ENCODE measurements at places on chromosomes 7 and 10.

DNA sequence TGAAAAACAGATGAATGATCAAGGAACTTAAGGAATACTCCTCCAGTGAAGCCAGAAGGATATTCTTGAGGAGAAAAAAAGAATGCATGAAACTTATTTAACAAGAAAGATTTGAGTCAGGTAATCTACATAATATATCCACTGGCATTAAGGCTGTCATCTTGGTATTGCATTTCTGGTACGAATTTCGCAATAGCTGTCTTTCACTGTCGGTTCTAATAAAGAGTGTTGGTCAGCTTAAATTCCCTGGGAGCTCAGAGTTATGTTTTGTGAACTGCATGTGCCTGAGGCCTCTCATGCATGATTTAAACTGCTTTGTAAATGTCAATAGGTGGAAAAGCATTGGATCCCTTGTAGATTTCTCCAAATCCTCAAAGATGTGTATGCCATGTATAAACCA lies 565.3 kb upstream of the GALNT17 start:
- no peak for DNase-seq

DNA sequence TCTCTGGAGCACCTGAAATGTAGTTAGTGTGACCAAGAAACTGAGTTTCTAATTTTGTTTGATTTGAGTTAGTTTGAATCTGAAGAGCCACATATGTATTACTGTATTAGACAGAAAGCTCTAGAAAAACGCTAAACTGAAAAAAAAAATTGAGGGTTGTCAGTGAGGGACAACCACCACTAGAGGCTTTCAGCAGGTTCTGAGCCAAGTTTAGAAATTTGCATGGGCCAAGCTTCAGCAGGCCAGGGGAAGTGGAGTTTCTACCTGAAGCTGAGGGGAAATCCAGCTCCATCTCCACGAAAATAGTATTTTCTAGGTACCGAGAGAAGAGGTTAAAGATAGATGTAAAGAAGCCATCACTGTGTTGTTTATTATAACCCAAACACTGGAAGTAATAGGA lies 77.9 kb upstream of the PLXNA4 start:
- no peak for DNase-seq

DNA sequence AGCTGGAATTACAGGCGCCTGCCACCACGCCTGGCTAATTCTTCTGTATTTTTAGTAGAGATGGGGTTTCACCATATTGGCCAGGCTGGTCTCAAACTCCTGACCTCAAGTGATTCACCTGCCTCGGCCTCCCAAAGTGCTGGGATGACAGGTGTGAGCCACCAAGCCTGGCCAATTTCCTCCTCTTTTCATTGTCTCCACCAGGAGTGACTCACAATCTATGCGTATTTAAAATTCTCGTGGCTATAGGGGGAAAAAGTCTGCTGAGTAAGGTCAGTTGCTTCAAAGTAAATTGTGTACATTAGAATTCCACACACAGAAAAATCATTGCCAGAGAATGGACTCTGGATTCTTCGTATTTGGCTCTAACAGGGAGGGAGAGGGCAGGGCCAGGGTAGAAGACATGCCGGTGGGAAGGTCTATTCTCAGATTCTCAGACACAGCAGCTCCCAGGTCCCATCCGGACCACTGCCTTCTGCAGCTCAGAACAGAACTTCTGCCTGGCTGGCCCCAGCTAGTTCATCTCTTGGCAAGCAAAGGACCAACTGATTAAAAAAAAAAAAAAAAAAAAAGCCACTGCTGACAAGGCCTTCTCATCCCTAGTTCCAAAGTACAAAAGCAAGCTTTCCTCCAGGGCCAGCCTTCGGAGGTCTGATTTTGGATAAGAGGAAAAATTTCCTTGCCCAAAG lies 22.2 kb downstream of the PSPH start:
- no peak for DNase-seq

- DNase-seq: no peak
Measured at GRCh38 chr10:124145109-124145870, 51.9 kb upstream of the CHST15 start.

GRCh38 chr10:117544711-117545140 lies 2.2 kb downstream of the EMX2 start:
- peak; percentile 42 for DNase-seq

DNA sequence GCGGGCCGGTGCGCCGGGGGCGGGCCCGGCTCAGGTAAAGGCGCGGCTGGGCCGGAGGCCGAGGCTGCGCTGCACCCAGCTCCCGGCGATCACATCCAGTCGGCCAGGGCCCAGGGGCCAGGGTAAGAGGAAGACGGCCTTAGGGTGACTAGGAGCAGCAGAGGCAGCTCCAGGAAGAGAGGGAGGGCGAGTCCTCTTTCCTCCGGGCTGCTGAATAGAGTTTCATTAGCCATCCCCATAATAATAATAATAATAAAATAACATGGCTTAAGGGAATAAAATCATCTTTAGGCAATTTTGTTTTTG lies 44.8 kb upstream of the CDK1 start:
- DNase-seq: no peak

- DNase-seq: no peak
Measured at GRCh38 chr10:95558593-95559320, 2.4 kb downstream of the SORBS1 start.

GRCh38 chr7:134886353-134887057 lies 99.8 kb upstream of the AGBL3 start:
- DNase-seq: no peak

DNA sequence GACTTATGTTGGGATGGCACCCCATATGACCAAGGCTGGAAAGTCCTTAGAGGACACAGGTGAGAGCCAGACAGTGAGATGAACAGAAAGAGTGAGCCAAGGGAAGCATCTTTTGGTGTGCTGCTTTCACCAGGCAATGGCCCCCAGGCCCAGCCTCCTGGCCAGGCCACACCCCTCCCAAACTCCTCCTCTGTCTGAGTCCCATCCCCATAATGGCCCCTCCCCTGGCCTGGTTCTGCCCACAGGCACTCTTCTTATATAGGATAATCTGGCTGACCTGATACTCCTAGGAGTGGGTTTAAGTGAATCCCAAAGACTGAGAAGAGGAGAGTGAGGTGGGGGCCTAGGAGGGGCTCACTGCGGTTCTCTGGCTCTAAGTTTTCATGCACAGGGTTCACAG lies 252.5 kb downstream of the RPS24 start:
- peak; percentile 33 for DNase-seq

GRCh38 chr7:130367088-130367755 lies 13.1 kb upstream of the CPA1 start:
- no peak for DNase-seq

DNA sequence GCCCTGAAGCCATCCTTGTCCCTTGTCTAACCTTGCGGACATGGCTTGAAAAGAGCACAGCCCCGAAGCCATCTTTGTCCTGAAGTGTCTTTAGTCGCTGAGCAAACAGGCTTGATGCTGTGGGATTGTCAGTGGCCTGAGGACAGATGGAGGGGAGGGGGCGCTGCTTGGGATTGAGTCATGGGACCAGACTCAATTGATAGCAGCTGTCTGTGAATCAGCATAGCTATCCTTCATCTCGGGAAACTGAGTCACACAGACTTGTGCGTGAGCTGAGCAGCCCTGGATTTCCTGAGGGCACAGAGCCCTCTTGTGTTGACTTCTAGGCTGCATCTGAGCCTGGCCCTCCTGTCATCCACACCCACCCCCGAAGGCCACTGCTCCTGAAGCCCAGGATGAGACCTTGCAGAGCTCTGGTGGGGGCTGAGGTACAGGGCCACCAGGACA lies 14.4 kb downstream of the MYO1G start:
- DNase-seq: no peak

DNA sequence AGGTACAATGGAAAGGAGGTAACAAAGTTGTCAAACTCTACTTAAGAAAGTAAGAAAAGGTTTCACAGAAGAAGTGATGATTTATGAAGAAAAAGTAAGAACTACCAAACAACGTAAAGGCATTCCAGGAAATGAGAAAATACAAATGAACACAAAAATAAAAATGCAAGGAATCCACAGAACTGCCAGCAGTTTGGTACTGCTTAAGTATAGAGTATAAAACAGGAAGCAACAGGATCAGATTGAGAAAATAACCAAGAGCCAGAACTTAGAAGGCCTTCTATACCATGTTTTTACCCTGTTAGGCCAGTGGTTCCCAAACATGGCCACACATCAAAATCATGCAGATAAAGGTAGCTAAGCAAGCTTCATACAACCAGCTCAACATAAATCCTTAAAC lies 9.2 kb downstream of the NDUFA5 start:
- DNase-seq: no peak

- DNase-seq: no peak
Measured at GRCh38 chr7:101593556-101593955, 35.5 kb downstream of the MYL10 start.

- DNase-seq: peak; percentile 48
Measured at GRCh38 chr10:116120688-116121455, 152.1 kb downstream of the GFRA1 start.

- no peak for DNase-seq
Measured at GRCh38 chr7:157008206-157009169, 2.0 kb downstream of the MNX1 start.

GRCh38 chr10:126432507-126432906 lies 44.2 kb upstream of the ADAM12 start:
- no peak for DNase-seq

GRCh38 chr7:105992905-105993304 lies 29.8 kb downstream of the CDHR3 start:
- DNase-seq: no peak

- DNase-seq: no peak
Measured at GRCh38 chr7:20240080-20240926, 23.1 kb upstream of the MACC1 start.

DNA sequence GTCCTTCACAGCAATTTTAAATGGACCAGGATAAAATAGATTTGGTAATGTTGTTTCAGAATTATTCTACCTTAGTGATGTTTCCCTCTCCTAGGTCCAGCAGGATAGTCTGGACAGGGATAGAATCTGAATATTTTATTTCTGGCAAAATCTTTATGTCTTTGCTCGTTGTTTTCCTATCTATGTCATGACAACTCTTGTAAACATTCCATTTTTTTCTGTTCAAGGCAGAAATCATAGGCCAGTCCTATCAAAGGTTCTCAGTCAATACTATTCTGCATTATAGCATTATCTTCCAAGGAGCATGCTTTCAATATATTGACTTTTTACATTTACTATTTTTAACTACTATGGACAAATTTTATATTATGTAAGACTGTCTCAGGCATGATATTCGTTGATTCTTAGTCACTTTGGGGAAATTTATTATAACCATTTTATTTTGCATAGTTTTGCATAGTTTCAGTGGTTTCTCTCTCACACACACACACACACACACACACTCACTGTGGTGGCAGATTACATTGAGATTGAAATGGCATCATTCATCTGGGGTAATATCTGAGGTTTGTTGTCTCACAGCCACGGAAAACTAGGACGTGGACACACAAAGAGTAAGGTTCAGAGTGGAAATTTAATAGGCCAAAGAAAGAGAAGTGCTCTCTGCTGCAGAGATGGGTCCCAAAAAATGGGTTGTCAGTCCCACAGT lies 17.2 kb downstream of the TAS2R60 start:
- no peak for DNase-seq

GRCh38 chr7:100692578-100692961 lies 1.5 kb downstream of the GIGYF1 start:
- no peak for DNase-seq

- no peak for DNase-seq
Measured at GRCh38 chr10:48444266-48444665, 137.8 kb downstream of the MAPK8 start.

- no peak for DNase-seq
Measured at GRCh38 chr10:43118631-43119415, 19.4 kb upstream of the CSGALNACT2 start.

GRCh38 chr7:1229202-1229947 lies 3.3 kb upstream of the UNCX start:
- peak; percentile 54 for DNase-seq

DNA sequence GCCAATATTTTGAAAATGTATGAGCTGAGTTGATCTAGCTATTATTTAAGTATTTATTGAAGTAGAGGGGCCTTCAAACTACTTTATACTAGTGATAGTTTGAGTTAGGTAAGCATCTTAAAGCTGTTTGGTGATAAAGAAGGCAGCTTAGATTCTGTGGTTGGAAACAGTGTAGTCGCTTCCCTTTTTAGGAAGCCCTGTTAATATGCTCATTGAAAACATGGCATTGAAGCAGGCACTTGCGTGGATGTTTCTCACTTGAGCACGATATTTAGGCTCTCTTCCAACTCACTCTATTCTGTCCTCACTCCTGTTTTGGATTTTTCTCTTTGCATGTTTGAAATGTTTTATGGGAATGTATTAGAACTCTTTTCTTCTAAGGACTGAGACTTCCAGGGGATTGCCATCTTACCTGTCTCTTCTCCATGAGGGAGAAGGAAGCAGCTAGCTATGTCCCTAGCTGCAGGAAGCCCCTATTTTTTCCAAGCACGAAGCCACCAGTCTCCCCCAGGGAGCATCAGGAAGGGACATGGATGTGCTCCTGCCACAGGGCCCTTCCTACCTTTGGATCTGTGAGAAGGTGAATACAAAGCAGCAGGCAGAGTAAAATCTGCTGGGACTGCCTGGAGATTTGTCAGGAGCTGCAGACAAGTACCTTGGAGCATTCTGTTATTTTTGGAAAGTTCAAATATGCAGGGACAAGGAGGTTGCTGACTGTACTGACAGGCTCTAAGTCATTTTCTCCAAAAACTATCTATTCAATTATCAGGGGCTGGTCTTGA lies 22.0 kb upstream of the BMPR1A start:
- DNase-seq: no peak

Measured in nephron progenitor cell (in vitro differentiated cells).